ENCODE measurements at places on chromosomes 1 and 21.
A peak's percentile ranks its signal among the peaks of the same experiment; 100 is the strongest.

GRCh38 chr1:26233903-26234643 is at the start of gene CEP85:
CEP85 (plus strand) TSS chr1:26234200; CDS start chr1:26239784, 5,584 bp downstream.
- H3K4me3 ChIP-seq: peak within 1 kb of the TSS; percentile 99
- peaks cover 19% of the 10 kb centered on the region for H3K4me1 ChIP-seq
- H3K27me3 ChIP-seq: no peaks in the 10 kb centered on the region
- no peaks in the 10 kb centered on the region for H3K36me3 ChIP-seq
- peak; percentile 98 for DNase-seq

- peak overlapping the region; percentile 17 for H3K27ac ChIP-seq
- no peak overlapping the region for H3K4me3 ChIP-seq
- H3K36me3 ChIP-seq: no peaks in the 10 kb centered on the region
- DNase-seq: no peak
Observed at GRCh38 chr1:182426442-182427430, 23.2 kb upstream of the RGSL1 start.

GRCh38 chr1:203074610-203075009 is 11.2 kb downstream of the MYOG start:
- DNase-seq: no peak
- H3K4me1 ChIP-seq: peaks cover 6% of the 10 kb centered on the region
- H3K36me3 ChIP-seq: peaks cover 7% of the 10 kb centered on the region
- H3K4me3 ChIP-seq: peak overlapping the region; percentile 76
- no peak overlapping the region for H3K27ac ChIP-seq

DNA sequence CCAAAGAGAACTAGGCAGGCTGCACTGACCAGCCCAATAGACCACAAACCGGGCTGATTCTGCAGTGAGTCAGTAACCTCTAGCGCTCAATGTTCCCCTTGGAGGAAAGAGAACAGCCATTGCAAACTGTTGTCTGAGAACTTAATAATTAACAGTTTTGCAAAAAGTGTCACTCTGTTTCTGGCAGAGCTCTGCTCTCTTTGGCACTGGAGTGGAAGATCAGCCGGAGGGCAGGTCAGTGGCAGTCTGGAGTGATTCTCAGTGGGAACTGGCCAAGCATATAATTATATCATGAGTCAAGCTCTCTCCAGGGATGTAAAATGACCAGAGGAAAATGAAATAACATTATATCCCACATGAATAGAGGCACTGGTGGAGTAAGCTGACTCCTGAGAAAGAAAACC is 238.3 kb downstream of the HLX start:
- no peak overlapping the region for H3K27ac ChIP-seq
- peaks cover 5% of the 10 kb centered on the region for H3K27me3 ChIP-seq
- no peak overlapping the region for H3K4me3 ChIP-seq
- no peaks in the 10 kb centered on the region for H3K4me1 ChIP-seq
- DNase-seq: no peak

- H3K4me1 ChIP-seq: no peaks in the 10 kb centered on the region
- no peaks in the 10 kb centered on the region for H3K27me3 ChIP-seq
- H3K36me3 ChIP-seq: no peaks in the 10 kb centered on the region
- DNase-seq: no peak
- no peak overlapping the region for H3K4me3 ChIP-seq
Observed at GRCh38 chr1:204084247-204084772, 11.4 kb downstream of the SOX13 start.

DNA sequence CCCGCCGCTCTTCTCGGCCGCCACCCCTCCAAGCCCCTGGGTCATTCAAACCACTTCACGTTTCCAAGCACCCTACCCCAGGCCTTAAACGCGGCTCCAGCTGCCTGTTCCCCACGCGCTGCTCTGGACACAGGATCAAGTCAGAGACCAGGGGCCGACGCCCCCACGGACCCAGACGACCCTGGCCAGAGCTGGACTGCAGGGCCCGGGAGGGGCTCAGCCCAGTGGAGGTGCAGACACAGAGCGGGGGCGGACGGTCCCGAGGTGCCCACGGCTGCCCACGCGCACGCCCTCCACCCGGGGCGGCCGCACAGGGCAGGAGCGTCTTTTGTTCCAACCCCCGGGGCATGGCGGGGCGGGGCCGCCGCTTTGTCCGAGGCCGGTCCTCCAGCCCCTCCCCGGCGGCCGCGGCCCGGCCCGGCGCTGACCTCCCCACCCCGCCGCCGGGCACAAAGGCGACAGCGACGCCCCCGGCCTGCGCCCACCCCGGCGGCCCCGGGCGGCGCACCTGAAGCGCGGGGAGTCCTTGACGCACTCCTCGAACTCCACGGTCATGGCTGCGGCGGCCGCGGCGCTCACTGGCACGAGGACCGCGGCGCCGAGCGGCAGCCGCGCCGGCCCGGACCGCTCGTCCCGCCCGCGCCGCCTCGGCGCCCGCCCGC is 338 bp downstream of the ACAP3 start:
- H3K36me3 ChIP-seq: no peaks in the 10 kb centered on the region
- H3K4me3 ChIP-seq: peak overlapping the region; percentile 93
- DNase-seq: no peak
- H3K27me3 ChIP-seq: no peaks in the 10 kb centered on the region
- peak overlapping the region; percentile 94 for H3K27ac ChIP-seq

- H3K27me3 ChIP-seq: peaks cover 58% of the 10 kb centered on the region
- H3K4me3 ChIP-seq: peak overlapping the region; percentile 72
- peaks cover 24% of the 10 kb centered on the region for H3K4me1 ChIP-seq
- H3K36me3 ChIP-seq: peaks cover 9% of the 10 kb centered on the region
Observed at GRCh38 chr1:20184997-20185833, 681 bp upstream of the UBXN10 start.

DNA sequence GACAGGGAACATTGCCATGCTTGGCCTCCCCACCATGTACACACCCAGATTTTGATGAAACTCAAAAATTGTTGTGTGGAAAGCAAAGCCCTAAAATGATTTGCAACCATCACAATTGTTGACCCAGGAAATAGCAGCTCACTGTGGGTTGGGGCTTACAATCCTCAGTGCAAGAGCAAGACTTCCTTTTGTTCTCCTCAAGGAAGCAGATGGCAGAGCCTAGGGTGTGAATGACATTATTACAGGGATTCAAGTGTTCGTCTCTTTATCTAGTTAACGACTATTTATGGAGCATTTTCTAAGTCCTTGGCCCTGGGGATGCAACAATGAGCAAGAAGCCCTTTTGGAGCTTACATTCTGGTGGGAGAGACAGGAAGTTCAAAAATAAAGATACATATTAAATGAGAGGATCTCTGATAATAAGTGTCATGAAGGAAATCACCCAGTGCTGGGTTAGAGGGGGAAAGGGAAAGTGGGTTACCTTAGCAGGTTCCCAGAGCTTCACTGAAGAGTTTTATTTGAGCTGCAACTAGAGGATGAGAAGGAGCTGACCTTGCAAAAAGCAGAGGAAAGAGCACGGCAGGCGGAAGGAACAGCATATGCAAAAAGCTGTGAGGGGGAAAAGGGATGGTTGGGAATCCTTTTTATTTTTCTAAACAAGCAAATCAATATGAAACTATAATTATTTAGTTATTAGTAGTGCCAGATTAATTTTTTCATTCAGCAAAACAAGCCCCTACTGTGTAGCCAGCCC is 38.5 kb upstream of the ID3 start:
- no peaks in the 10 kb centered on the region for H3K27me3 ChIP-seq
- H3K4me3 ChIP-seq: peak overlapping the region; percentile 73
- H3K36me3 ChIP-seq: no peaks in the 10 kb centered on the region
- H3K4me1 ChIP-seq: peaks cover 79% of the 10 kb centered on the region
- DNase-seq: no peak

GRCh38 chr1:58618303-58618702 is 41.3 kb upstream of the TACSTD2 start:
- no peaks in the 10 kb centered on the region for H3K4me1 ChIP-seq
- H3K27ac ChIP-seq: no peak overlapping the region
- H3K27me3 ChIP-seq: peaks cover 4% of the 10 kb centered on the region
- H3K36me3 ChIP-seq: no peaks in the 10 kb centered on the region

DNA sequence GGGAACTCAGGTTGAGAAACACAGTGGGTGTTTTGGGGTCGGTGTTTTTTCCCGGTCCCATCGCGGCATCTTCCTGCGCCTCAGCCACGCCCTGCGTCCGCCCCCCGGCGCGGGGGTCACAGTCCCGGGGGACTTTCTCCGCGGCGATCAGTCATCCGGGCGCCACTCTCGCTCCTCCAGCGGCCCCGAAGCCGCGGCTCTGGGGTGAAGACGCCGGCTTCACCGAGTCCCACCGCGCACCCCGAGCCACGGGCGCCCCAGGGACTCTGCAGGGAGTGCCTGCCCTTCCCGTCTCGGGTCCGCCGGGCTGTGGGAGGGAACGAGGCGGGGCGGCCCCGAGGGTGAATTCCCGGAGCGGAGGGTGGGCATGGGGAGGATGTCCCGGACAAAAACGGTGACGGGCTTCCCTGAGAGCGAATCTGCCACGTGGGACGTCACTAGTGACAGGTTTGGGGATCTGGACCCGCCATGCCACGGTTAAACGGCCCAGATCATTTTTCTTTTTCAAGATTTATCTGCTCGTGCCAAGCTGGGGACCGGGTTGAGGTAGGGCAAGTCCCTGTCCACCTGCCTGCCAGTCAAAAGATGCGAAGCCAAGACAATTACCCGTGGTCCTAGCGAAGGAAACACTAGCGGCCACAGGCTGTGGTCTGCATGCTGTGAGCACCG is 717 bp upstream of the BATF3 start:
- no peaks in the 10 kb centered on the region for H3K36me3 ChIP-seq
- H3K27ac ChIP-seq: peak overlapping the region; percentile 8
- H3K4me1 ChIP-seq: peaks cover 33% of the 10 kb centered on the region
- peak; percentile 37 for DNase-seq
- H3K4me3 ChIP-seq: peak overlapping the region; percentile 93
- H3K27me3 ChIP-seq: peaks cover 12% of the 10 kb centered on the region

DNA sequence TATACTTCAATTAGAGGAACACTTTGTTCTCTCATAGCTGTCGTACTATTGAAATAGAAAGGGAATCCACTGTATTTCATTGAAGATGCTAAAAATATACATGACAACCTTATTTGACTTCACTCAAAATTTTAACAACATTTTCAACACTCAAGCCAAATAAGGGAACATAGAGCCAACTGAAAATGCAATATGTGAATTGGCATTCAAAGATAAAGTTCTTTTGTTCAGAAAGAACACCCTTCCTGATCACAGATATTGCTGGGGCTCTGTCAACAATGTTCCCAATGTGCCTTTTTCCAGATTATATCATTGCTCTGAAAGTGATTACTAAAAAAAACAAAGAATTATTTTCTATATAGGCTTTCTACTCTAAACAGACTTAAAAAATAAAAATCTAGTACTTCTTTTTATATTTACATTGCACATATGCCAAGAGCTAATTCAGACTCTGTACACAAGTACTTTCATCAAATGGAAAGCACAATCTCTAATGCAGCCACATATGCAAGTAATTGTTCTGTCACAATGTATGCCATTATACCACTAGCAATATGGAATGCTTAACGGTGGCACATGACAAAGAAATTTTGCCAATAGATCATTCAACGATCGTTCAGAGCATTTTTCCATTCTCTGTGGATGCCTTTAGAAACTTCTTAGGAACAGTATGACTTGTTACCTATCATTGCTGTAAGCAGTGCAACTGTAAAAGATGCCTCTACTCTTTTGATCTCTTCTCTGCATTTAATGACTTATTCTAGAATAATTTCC is 171.0 kb downstream of the EIF4G3 start:
- no peak overlapping the region for H3K27ac ChIP-seq
- DNase-seq: no peak
- H3K4me1 ChIP-seq: peaks cover 9% of the 10 kb centered on the region
- no peaks in the 10 kb centered on the region for H3K27me3 ChIP-seq

- H3K27ac ChIP-seq: no peak overlapping the region
- peaks cover 19% of the 10 kb centered on the region for H3K4me1 ChIP-seq
- H3K36me3 ChIP-seq: no peaks in the 10 kb centered on the region
- no peak for DNase-seq
- H3K4me3 ChIP-seq: peak overlapping the region; percentile 89
- no peaks in the 10 kb centered on the region for H3K27me3 ChIP-seq
Observed at GRCh38 chr1:44785501-44786137, 2.4 kb downstream of the BEST4 start.

GRCh38 chr1:248786156-248786555 is 30.6 kb upstream of the LYPD8 start:
- no peak overlapping the region for H3K27ac ChIP-seq
- no peak for DNase-seq
- no peak overlapping the region for H3K4me3 ChIP-seq
- no peaks in the 10 kb centered on the region for H3K36me3 ChIP-seq

DNA sequence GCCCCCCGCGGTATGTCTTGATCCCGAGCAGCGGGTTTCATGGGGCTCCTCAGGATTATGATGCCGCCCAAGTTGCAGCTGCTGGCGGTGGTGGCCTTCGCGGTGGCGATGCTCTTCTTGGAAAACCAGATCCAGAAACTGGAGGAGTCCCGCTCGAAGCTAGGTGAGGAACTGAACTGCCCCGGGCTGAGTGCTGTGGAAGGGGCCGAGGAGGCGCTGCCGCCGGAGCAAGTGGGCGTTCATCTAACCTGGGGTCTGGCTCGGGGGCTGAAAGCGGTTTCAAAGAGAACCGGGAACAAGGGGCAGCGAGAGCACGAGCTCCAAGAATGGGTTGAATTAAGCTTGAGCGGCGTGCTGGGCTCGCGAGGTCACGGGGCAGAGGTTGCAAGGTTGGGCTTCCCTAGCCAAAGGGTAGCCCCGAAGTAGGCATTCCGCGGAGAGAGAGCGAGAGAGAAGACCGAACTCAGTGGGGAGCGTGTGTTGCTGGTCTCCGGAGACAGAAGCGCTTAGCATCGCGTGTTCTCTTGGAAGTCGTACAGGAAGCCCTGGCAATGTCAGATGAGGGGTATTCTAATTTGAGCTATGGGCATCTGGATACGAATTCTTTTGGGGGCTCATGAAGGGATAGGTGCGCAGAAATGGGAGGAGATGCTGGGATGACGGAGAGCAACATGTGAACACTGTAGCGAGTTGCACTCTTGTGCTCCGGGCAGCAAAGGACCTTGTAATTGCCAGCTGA is 732 bp downstream of the HS2ST1 start:
- H3K4me1 ChIP-seq: peaks cover 23% of the 10 kb centered on the region
- no peak overlapping the region for H3K4me3 ChIP-seq
- H3K36me3 ChIP-seq: peaks cover 16% of the 10 kb centered on the region
- H3K27ac ChIP-seq: no peak overlapping the region

DNA sequence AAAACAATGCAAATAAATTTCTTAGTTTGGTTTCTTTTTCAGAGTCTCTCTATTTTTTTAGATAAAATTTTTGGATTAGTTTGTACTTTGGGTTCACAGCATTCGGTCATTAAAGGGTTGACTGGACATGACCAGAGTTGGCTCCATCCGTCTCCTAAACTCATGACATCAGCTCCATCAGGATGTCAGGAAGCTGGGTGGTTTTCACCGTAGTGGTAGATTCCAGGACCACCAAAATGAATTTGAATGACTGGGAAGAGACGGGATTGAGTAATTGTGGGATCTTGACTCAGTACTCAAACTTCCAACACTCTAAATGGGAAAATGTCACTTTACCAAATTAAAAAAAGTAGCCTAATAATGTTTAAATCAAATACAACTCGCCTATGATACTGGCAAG is 279.2 kb upstream of the DUSP10 start:
- H3K27me3 ChIP-seq: peaks cover 3% of the 10 kb centered on the region
- H3K4me3 ChIP-seq: no peak overlapping the region
- no peaks in the 10 kb centered on the region for H3K36me3 ChIP-seq
- DNase-seq: no peak
- no peaks in the 10 kb centered on the region for H3K4me1 ChIP-seq
